ENCODE measurements at places on chromosomes 3 and 15.

DNA sequence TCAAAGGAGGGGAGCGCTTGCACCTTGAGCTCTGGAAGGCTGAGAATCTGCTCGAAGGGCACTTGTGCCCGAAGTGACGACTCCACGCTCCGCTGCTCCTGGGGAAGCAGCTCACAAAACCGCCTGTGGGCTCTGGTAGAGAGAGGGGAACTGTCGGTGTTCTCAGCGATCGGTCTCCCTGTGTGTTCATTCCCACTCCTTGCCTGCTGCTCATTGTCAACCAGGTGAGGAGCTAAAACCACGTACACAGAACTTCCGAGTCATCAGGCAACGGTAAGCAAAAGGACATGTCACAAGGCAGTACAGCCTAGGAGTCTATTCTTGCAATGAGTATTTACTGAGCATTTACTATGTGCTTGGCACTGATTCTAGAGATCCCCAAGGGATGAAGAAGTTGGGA is 1.5 kb downstream of the CIB1 start:
- no peak for DNase-seq

DNA sequence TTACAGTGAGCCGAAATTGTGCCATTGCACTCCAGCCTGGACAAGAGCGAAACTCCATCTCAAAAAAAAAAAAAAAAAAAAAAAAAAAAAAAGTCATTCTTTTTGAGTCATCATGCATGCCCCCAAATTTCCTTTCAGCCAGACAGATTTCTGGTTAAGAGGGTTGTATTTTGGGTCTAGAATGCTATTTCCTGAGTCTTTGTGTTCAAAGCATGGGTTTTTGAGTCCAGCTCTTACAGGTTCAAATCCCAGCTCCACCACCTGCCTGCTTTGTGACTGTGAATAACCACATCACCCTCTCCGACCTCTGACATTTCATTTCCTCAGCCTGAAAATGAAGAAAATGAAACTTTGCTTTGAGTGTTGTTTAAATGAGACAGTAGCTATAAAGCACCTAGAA is 9.3 kb upstream of the C15orf61 start:
- DNase-seq: no peak

GRCh38 chr3:183013856-183014255 is 33.5 kb upstream of the DCUN1D1 start:
- DNase-seq: no peak

GRCh38 chr3:10942690-10943205 is 49.8 kb upstream of the SLC6A1 start:
- DNase-seq: no peak

DNA sequence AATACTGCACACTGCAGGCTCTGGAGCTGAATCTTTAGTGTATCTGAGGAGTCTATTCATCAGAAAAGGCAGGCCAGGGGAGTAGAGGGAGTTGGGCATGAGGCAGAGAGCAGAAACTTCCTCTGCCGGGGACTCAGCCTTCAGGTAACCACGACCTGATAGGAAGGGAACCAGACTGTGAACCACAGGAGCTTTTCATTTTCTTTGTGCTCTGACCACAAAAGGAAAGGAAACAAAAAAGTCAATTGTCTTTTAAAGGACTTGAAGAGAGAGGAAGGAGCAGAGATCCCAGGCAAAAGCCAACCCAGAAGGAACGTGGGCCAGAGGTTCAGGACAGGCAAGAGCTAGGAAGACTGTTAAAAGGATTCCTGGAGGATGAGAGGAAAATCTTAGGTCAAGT is 573.3 kb downstream of the EPHB1 start:
- peak; percentile 18 for DNase-seq

DNA sequence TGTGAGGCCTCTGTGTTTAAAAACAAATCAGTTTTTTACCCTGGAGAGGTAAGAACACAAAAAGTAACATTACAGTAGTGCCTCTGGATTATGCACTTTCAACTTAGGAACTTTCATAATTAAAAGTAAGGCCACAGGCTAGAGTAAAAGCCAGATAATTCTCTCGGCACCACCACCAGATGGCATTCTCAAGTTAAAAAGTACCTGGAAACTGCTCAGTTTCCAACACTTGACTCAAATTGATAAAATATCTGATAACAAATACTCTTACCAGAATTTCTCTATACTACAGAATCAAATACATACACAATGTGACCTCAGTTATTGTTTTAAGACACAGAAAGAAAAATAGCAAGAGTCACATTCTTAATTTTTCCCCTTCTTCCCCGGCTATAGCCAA is 19.9 kb downstream of the SPICE1 start:
- peak; percentile 20 for DNase-seq

DNA sequence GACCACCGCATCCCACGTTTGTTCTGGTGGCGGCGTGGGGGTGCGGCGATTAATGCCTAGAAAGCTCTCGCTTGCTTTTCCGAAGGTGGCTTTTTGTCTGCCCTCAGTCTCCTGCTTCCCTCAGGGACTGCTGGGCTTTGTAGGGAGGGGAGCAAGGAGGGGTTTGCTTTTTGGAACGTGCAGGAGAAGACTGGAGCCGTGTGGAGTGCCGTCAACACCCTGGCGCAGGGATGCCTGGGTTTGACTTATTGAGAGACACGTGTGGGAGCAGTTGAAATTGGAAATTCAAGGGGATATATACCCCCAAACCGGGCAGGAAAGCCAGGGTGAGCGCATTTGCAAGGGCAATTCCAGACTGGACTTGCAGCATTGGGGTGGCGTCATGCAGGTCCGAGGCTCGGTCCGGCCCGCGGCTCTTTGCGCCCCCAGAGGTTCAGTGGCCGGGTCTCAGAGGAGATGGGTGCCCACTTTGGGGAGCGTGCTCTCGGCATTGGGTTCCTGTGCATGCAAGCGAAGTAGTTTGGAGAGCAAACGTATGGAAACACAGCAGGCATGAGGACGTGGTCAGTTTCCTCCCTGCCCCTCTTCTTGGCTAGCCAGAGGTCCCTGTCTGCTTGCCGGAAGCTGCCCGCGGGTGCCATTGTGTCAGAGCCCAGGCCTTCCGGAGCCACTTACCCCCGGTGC is 2.1 kb downstream of the EPHB1 start:
- DNase-seq: no peak

Measured in urothelium cell line (cell line).